ENCODE measurements at places on chromosomes 11 and 22. TPM values are rescaled to one million over a fixed set of nuclear protein-coding genes. Genes with fewer than 3 reads are reported as not detected.

The ACTN3 gene
- not detected for total RNA-seq

The RFPL2 gene
- not detected for total RNA-seq

The TSSK2 gene
- not detected for total RNA-seq

The SPDYC gene
- total RNA-seq, result not detected

The KCNQ1 gene
- 0.46 TPM for total RNA-seq

The PTPMT1 gene
- total RNA-seq, result 170 TPM

The P2RX6 gene
- total RNA-seq, result not detected

The HORMAD2 gene
- not detected for total RNA-seq

The MYBPC3 gene
- total RNA-seq, result not detected

The GLYAT gene
- not detected for total RNA-seq

The C11orf65 gene
- 0.81 TPM for total RNA-seq

The LRRC32 gene
- 0.29 TPM for total RNA-seq

The SYT12 gene
- total RNA-seq, result 0.58 TPM

The OR5A1 gene
- total RNA-seq, result not detected

The RHOD gene
- 86.8 TPM for total RNA-seq

The OVOL1 gene
- 12.5 TPM for total RNA-seq

The PANX2 gene
- 0.07 TPM for total RNA-seq

The UFD1 gene
- 68.1 TPM for total RNA-seq

The TMEM80 gene
- 10.7 TPM for total RNA-seq

The PRSS23 gene
- total RNA-seq, result 64.2 TPM

The PDE2A gene
- total RNA-seq, result 0.36 TPM

The GAL gene
- total RNA-seq, result 70.8 TPM

The MS4A4E gene
- not detected for total RNA-seq

The MPPED1 gene
- not detected for total RNA-seq

The OR8G1 gene
- total RNA-seq, result not detected

The ABTB2 gene
- 14.1 TPM for total RNA-seq
